Cardiac septum (tissue), 1 donor: ENCODE measurements at places on chromosomes 5 and 9.

DNA sequence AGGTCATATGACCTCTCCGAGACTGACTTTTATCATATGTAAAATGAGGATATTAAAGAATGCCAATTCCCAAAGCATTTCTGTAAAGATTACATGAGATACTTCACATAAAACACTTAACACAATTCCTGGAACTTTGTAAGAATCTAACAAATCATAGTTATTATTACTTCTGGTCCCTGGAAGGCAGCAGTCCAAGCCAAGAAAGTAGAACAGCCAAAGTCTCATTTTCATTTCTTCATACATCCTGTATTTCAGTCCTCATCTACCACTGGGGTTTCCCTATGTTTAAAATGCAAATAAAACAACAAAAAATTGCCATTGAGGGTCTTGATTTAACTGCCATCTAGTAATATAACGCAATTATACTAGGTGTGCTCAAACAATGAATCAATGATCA lies 179.5 kb downstream of the MARCHF11 start:
- DNase-seq = no peak

- no peak for DNase-seq
These were observed 146.1 kb upstream of the RAI14 start for GRCh38 chr5:34510002-34510401.

DNA sequence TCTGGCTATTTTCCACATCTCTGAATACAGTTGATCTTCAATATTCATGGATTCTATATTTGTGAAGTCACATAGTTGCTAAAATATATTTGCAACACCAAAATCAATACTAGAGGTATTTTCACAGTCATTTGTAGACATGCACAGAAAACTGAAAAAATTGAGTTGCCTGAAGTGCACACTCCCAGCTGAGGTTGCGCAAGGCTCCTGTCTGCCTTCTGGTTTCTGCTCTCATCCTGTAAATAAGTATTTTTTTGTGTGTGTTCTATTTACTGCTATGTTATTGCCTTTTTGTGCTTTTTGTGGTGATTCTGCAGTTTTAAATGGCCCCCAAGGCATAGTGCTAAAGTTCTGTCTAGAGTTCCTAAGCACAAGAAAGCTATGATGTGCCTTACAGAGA lies 371.1 kb upstream of the GRAMD2B start:
- DNase-seq = no peak

GRCh38 chr9:3567988-3568387 lies 42.2 kb upstream of the RFX3 start:
- DNase-seq = no peak

GRCh38 chr5:37792975-37793631 lies 46.7 kb downstream of the GDNF start:
- DNase-seq = no peak

GRCh38 chr9:97128919-97129318 lies 90.0 kb upstream of the CTSV start:
- DNase-seq = no peak

DNA sequence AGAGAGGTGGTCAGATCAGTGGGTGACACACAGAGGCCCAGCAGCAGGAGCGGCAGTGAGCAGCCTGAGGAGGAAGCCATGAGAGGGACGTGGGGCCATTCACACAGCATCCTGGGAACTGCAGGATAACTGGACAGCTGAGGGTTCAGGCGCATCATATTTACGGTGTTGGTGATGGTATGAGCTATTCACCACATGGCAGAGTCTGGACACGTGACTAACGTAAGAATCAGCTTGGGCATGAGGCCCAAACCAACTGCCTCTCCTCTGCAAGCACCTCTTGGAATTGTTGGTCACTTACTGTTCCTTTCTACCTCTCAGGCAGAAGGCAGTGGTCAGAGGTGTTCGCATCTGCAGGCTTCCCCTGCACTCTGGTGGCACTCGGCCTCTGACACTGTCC lies 141.1 kb downstream of the ENTREP1 start:
- DNase-seq = no peak

GRCh38 chr5:109455598-109456096 lies 45.9 kb upstream of the PJA2 start:
- no peak for DNase-seq

DNA sequence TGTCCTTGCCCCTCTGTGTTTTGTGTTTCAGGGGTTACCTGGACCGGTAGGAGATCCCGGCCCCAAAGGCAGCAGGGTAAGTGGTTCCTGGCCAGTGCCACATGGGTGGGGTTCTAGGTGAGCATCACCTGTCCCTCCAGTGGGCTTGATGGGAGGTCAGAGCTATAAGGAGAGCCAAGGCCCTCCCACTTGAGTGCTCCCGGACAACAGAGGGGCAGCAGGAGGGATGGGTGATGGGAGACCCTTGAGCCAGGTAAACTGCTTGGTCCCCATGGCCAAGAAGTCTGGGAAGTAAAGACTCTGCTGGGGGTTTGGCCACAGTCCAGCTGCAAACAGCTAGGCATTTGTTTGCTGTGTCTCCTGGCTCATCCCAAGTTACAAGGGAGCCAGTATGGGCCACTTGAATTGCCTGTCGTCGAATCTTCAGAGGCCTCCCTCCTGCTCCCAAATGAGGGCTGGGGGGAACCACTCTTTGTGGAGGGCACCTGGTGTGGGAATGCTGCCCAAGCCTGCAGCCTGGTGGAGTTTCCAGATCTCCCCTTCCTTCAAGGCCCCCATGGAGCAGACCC lies 51.0 kb downstream of the COL27A1 start:
- DNase-seq = no peak

GRCh38 chr9:77016121-77016525 lies 3.3 kb upstream of the FOXB2 start:
- DNase-seq = no peak
